ENCODE measurements at places on chromosomes 11 and 22. TPM values are rescaled to one million over a fixed set of nuclear protein-coding genes. Genes with fewer than 3 reads are reported as not detected.

Gene UNC93B1
- total RNA-seq: 76.3 TPM

DNA sequence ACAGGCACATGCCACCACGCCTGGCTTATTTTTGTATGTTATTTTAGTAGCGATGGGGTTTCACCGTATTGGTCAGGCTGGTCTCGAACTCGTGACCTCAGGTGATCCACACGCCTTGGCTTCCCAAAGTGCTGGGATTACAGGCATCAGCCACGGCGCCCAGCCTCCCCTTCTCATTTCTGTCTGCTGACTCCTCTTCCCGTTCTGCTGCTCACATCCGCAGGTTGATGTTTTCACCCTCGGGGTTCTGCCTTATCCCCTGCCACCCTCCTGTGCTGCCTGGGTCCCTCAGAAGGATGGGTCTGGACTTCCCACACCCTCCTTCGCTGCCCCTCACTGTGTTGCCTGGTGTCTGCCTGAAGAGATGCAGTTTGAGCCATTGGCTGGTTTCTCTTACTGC is 19.2 kb upstream of the VSIG10L2 start:
- H3K27me3 ChIP-seq: no peaks in the 10 kb centered on the region
- no peak for DNase-seq
- no peaks in the 10 kb centered on the region for H3K36me3 ChIP-seq
- H3K4me1 ChIP-seq: no peaks in the 10 kb centered on the region

- H3K4me3 ChIP-seq: no peak overlapping the region
- no peak for DNase-seq
- no peaks in the 10 kb centered on the region for H3K36me3 ChIP-seq
Measured at GRCh38 chr11:24819006-24819405, 322.2 kb downstream of the LUZP2 start.

- H3K4me3 ChIP-seq: no peak overlapping the region
- no peak overlapping the region for H3K27ac ChIP-seq
- no peak for DNase-seq
- H3K36me3 ChIP-seq: no peaks in the 10 kb centered on the region
Measured at GRCh38 chr11:94747146-94747545, 21.0 kb upstream of the AMOTL1 start.

Measured in naive thymus-derived CD4-positive, alpha-beta T cell (primary cell).